ENCODE measurements at places on chromosomes 4 and X.

DNA sequence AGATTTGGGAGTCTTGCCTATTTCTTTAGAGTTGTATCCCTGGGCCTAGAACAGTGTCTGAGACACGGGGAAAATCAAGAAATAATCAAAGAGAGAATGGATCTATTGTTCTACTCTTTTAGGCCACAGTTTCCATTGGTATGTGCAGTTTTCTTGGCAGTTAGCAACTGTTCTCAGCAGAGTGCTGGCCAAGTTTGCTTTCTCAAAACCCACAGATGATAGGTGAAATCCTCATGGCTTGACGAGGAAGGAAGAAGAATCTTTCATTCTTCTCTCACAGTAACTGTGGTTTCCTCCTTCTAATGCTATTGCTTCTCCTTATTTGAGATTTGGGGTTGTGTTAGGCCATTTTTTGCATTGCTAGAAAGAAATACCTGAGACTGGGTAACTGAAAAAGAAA lies 42.2 kb downstream of the AGA start:
- DNase-seq = no peak

DNA sequence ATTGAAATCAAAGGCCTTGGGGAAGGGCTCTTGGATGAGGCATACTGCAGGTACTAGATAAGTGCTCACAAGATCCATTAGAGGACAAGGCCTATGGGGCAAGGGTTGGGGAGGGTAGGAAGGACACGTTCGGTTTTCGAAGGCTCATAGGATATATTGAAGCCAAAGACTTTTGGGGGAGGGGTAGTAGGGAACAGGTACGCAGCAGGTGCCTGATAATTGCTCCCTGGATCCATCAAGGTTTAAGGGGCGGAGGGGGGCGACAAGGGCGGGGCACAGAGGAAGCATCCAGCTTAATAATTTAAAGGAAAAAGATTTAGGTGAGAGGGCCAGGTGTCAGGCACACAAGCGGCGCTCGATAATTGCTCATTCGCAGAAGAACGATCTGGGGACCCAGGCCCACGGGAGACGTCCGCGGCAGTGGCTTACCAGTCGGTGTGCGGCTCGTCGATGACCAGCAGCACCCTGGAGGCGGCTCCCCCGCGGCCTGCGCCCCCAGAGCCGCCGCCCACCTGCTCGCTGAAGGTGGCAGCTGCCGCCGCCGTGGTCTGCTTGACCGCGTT lies 653 bp downstream of the SYN1 start:
- DNase-seq = no peak

GRCh38 chr4:152289941-152290340 lies 246.0 kb downstream of the FBXW7 start:
- DNase-seq = no peak

DNA sequence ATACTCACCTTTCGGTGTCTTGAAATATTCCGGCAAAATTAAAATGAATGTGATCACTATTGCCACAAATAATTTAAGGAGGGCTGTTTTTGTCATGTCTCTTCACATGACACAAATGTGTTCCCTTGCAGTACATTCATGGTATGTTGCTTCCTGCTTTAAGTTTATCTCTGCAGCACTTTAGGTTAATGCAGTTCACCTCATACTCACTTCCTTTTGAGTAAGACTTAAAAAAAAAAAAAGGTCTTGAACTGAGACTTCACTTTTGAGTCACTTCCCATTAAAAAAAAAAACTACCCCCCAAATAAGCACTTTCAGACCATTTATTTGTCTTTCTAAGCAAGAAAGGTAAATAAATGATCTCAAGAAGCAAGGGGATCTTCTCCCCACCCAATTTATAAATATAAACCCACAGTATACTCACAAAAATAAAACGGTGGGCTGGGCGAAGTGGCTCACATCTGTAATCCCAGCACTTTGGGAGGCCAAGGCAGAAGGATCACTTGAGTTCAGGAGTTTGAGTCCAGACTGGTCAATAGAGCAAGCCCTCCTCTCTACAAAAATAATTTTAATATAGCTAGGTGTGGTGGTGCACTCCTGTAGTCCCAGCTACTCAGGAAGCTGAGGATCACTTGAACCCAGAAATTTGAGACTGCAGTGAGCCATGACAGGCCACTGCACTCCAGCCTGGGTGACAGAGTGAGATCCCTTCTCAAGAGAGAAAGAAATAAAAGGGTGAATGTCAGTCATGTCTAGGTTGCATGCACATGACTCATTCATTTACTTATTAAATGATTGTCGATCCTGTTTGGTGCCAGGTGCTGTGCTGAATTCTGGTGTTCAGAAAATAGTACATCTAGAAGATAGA lies at the start of gene TMEM156:
TSS of gene TMEM156 (minus strand) at position 192 of the 868 bp plus-strand sequence. CDS start at position 96, 96 bp downstream.
- no peak for DNase-seq

GRCh38 chr4:74742185-74742584 lies 52.1 kb downstream of the BTC start:
- DNase-seq = no peak

- no peak for DNase-seq
Observed at GRCh38 chrX:30504309-30504708, 73.3 kb downstream of the TASL start.

DNA sequence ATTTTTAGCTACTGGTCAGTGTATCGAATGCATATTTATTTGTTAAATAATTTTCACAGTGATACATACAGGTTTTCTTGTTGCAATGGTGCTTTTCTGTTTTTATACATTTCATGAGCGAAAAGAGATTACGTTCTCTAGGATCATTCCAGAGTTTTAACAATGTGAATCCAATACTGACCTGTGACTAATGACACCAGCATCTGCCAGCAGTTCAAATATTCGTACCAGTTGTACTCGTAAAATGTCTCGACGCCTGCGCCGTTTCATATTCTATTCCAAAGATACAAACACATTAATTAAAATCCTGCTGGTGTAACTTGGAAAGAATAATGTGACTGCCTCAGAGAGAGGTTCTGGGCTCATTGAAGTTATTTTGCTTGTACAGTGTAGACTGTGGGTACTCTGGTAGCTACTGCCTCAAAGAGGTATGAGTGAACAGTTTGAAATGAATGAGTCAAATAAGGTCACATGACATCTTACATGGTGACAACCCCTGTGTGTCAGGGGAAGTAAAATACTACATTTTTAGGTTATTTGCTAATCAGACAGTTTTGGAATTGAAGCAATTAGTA lies 80.7 kb downstream of the ZAR1 start:
- DNase-seq = no peak

DNA sequence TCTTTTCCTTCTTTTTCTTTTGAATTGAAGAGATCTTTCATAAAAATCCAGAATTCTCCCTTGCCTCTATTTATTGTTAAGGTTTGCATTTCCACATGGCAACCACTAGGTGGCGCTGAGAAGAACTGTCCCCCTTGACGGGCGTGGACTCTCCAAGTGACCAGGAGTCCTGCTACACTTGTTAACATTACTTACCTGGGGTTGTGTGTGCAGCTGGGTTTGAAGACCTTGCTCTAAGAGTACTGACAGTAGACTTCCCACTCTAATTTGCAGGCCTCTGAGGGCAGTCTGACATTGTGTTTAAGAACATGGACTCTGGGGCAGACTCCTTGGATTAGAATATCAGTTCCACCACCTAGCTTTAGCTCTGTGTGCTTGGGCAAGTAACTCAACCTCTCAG lies 52.8 kb downstream of the GPRIN3 start:
- no peak for DNase-seq

GRCh38 chr4:73213916-73214653 lies 44.5 kb downstream of the ANKRD17 start:
- no peak for DNase-seq

DNA sequence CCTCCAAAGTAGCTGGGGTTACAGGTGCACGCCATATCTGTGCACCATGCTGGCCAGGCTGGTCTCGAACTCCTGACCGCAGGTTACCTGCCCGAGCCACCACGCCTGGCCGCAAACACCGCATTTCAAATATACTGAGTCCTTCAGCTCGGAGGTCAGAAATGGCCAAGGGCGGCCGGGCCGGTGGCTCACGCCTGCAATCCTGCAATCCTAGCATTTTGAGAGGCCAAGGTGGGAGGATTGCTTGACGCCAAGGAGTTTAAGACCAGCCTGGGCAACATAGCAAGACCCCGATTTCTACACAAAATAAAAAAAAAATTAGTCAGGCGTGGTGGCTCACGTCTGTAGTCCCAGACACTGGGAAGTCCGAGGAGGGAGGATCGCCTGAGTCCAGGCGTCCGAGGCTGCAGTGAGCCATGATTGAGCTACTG lies 71.9 kb upstream of the PPP2R3B start:
- no peak for DNase-seq

DNA sequence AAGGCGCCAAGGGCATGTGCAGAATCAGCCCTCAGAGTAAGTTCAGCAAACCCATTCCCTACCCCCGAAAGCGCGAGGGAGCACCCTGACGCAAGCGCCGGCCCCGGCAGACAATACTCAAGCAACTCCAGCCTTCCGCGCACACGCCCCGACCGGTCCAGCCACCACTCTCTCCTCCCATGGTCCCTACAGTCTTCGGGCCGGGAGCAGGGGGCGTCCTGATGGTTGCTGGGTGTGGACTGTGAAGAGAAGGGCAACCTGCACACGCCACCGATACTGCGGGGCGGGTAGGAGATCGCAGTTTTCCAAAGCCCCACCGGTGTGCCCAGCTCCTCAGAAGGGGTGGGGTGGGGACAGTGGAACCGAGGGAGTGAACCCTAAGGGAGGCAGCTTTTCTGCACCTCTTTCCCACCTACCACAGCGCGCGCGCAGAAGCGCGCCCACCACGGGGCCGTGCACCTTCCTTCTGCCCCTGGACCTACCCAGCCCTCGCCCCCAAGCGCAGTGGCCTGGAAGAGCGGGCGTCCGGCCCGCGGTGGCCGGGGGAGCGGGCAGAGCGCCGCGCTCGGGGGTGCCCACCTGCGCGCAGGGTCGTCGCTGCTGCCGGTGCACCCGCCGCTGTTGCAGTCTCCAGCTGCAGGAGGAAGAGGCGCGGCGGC lies 650.2 kb upstream of the DIPK2B start:
- DNase-seq = no peak

DNA sequence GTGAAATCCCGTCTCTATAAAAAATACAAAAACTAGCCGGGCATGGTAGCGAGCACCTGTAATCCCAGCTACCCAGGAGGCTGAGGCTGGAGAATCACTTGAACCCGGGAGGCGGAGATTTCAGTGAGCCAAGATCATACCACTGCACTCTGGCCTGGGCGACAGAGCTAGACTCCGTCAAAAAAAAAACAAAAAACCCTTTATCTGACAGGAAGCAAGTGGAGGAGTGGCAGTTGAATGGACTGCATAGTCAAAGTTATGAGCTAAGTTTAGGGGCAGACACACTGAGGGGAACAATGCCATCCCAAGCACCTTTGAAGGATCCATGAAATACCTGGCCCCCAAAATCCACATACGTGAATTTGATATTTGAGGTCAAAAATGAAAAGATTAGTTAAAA lies 7.5 kb upstream of the HPGDS start:
- no peak for DNase-seq

GRCh38 chr4:10003666-10004065 lies 17.6 kb downstream of the SLC2A9 start:
- no peak for DNase-seq

GRCh38 chrX:148310426-148311165 lies 189.8 kb upstream of the AFF2 start:
- DNase-seq = no peak

DNA sequence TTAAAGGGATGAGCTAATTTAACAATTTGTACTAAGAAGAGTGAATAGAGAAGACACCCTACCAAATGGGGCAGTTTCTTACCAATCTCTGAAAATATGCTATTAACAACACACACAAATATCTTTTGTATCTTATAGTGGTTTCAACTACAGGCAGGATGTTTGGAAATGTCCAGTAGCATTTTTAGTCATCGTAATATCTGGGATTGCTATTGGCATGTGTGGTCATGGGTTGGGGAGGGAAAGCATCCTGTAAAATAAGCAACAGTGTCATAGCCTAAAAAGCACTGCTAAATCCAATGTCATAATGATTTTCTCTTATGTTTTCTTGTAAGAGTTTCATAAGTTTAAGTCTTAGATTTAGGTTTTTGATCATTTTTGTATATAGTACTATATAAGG lies 29.3 kb upstream of the ABCG2 start:
- DNase-seq = no peak

DNA sequence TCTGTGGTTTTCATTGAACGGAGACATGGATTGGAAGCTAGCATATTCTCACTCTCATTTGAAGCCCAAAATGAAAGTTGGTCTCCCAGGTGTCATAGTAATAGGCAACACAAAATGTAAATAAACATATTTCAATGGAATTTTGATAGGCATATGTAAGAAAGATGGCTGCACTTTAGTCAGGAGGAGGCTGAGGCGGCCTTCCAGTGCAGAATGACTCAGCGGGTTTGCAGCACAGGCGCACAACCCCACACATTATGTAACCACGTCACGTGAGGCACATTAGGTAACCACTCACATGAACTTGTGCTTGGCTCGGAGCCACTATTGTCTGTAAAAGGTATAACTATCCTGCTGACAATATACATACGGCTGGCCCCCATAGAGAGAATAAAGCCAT lies 381.7 kb downstream of the GPAT3 start:
- DNase-seq = no peak

GRCh38 chrX:124249345-124249744 lies 83.1 kb upstream of the TEX13D start:
- DNase-seq = no peak

GRCh38 chr4:152459326-152459725 lies 76.6 kb downstream of the FBXW7 start:
- no peak for DNase-seq

DNA sequence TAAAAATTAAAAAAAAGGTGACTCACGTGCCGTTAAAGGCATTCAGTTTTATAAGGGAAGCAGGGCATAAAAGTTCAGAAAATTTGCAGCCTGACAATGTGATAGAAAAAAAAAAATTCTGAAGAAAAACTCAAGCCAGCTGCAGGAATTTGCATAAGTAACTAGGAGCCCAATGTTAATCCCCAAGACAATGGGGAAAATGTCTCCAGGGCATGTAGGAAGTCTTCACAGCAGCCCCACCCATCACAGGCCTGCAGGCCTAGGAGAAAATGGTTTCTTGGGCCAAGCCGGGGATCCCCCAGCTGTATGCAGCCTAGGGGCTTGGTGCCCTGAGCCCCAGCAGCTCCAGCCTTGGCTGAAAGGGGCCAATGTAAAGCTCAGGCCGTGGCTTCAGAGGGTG lies 31.2 kb downstream of the CHM start:
- DNase-seq = no peak

DNA sequence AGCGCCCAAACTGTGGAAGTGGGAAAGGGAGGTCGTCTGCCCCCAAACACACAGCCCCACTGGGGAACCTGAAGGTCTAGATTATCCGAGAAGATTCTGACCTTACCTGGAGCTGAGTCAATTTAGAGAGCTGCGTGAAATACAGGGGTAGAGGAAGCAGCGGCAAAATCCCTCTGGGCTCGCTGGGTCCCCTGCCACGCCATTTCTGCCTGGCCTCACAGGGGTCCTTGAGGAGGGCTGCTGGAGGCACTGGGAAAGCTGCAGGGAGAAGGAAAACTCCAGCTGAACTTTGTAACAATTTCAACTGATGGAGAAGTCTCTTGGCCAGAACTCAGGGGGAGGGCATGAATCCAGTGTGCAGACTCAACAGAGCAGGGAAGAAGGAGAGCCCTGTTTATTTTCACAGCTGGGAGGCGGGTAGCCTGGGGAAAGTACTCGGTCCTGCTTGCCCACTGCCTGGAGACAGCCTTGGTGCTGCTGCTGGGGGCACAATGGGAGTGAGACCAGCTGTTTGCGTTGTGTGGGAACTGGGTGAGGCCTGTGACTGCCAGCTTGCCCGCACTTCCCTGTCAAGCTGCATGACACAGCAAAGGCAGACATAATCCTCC lies 93.2 kb upstream of the MAPK10 start:
- peak; percentile 18 for DNase-seq

Measured in NCI-H2081 treated with DMSO at 0.1 percent for 48 hours (cell line).